ENCODE measurements at places on chromosomes 7 and 10.

GRCh38 chr7:86301301-86301700 is 342.4 kb upstream of the GRM3 start:
- no peak for DNase-seq

DNA sequence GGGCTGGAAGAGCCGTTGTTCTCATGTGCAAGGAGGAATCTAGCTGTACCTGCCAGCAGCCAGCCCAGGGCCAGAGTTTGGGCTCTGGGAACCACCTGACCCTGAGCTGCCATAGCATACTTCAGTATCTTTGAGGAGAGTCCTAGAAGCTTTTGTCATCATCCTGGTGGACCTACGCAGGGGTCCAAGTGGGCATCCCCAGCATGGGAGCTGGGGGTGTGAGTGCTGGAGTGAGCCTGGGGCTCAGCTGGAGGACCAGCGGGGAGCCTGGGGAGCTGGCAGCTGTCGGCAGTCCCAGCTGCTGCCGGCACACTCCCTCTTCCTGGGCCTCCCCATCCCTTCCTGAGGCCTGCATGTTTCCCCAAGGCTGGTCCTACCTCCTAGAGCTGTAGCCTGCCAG is 32.5 kb downstream of the C10orf105 start:
- DNase-seq: no peak

DNA sequence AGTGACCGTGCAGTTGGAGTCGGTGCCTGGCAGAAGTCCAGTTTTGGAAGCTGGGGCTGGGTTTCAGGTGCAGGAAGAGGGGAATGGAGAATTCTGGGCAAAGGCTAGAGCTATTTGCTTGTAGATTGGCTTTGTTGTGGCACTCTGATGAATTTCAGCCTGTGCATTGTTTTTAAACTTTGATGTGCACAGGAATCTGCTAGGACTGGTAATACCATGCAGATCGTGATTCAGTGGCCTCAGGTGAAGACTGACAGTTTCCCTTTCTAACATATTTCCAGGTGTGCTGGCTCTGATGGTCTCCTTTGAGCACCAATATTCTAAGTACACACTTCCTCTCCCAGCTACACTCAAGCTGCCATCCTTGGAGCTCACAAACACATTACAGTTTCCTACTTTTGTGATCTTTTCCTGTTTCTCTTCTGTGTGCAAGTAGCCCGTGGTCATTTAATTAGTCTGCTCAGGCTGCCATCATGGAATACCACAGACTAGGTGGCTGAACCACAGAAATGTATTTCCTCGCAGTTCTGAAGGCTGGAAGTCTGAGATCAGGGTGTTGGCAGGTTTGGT is 55.6 kb downstream of the NOC3L start:
- no peak for DNase-seq

GRCh38 chr7:91342346-91342745 is 78.1 kb downstream of the FZD1 start:
- no peak for DNase-seq

- no peak for DNase-seq
Measured at GRCh38 chr7:54991341-54991740, 27.5 kb upstream of the EGFR start.
